ENCODE measurements at places on chromosomes 2 and 18. TPM values are rescaled to one million over a fixed set of nuclear protein-coding genes. Genes with fewer than 3 reads are reported as not detected.
A peak's percentile ranks its signal among the peaks of the same experiment; 100 is the strongest.

- no peak overlapping the region for H3K27ac ChIP-seq
- H3K4me3 ChIP-seq = no peak overlapping the region
- DNase-seq = no peak
- no peaks in the 10 kb centered on the region for H3K27me3 ChIP-seq
- no peaks in the 10 kb centered on the region for H3K36me3 ChIP-seq
Measured at GRCh38 chr2:227117027-227117426, 47.0 kb downstream of the COL4A4 start.

The CCDC85A gene
- 1.0 TPM for polyA plus RNA-seq

The RABL2A gene
- polyA plus RNA-seq = 35.8 TPM

The OTOS gene
- polyA plus RNA-seq = not detected

DNA sequence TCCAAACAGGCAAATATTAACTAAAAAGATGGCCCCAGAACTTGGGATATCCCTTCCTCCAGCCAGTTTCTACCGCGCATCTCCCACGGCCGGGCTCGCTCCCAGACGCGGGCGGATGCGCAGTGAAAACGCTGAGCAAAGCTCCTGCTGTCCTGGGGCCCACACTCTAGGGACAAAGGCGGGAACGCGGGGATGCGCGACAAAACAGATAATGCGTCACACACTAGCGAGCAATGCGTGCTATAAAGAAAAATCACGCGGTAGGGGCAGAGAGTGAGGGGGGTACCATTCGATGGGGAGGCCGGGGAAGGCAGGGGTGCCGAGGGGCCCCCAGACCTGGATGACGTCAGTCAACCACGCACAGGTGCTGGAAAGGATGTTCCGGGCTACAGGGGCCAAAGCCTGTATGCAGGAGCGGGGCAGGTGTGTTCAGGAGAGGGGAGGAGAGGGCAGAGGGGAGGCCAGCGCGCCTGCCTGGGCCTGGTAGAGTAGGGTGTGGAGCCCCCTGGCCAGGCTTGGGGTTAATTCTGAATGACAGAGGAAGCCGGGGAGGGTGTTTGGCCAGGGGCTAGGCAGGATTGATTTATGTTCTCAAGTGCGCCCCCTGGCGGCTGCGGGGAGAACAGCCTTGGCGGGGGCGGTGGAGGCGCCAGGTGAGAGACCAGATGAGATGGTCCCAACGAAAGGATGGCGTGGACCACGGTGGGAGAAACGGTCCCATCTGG is 14.9 kb upstream of the ITM2C start:
- no peak overlapping the region for H3K4me3 ChIP-seq
- H3K36me3 ChIP-seq = no peaks in the 10 kb centered on the region
- no peak for DNase-seq
- no peak overlapping the region for H3K27ac ChIP-seq

DNA sequence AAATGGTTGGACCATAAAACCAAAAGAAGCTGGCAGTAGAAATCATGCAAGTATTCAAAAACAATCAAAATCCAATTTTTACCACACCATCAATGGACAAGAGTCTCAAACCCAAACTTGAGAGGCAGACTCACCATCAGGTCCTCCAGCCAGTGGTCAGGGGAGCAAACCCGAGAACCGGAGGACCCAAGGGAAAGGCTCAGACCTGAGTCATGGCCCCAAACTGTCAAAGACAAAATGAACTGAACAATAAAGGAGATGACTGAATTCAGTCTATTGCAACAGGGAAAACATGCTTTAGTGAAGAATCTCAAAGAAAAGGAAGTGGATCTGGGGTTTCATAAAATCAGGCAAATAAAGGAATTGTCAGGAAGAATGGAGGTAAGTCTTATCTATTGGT is 150.7 kb upstream of the MGAT5 start:
- no peak overlapping the region for H3K27ac ChIP-seq
- H3K4me1 ChIP-seq = no peaks in the 10 kb centered on the region
- H3K4me3 ChIP-seq = no peak overlapping the region
- no peak for DNase-seq
- no peaks in the 10 kb centered on the region for H3K36me3 ChIP-seq

- no peak for DNase-seq
- H3K4me1 ChIP-seq = no peaks in the 10 kb centered on the region
- H3K27ac ChIP-seq = no peak overlapping the region
- no peak overlapping the region for H3K4me3 ChIP-seq
- H3K36me3 ChIP-seq = no peaks in the 10 kb centered on the region
Measured at GRCh38 chr2:220795705-220796104, 776.4 kb downstream of the EPHA4 start.

GRCh38 chr2:66456183-66457041 is 21.5 kb downstream of the MEIS1 start:
- DNase-seq = no peak
- H3K4me3 ChIP-seq = no peak overlapping the region
- H3K36me3 ChIP-seq = peaks cover 19% of the 10 kb centered on the region
- H3K27ac ChIP-seq = no peak overlapping the region
- no peaks in the 10 kb centered on the region for H3K27me3 ChIP-seq
- no peaks in the 10 kb centered on the region for H3K4me1 ChIP-seq

GRCh38 chr2:46825939-46826568 is 89.6 kb downstream of the MCFD2 start:
- no peak overlapping the region for H3K27ac ChIP-seq
- no peaks in the 10 kb centered on the region for H3K27me3 ChIP-seq
- DNase-seq = no peak
- H3K36me3 ChIP-seq = no peaks in the 10 kb centered on the region
- no peak overlapping the region for H3K4me3 ChIP-seq

The CERKL gene
- polyA plus RNA-seq = 7.6 TPM

GRCh38 chr2:203534621-203535077 is 452 bp downstream of the RAPH1 start:
- peaks cover 6% of the 10 kb centered on the region for H3K4me1 ChIP-seq
- H3K4me3 ChIP-seq = peak overlapping the region; percentile 97
- DNase-seq = no peak
- H3K27ac ChIP-seq = peak overlapping the region; percentile 95
- H3K36me3 ChIP-seq = no peaks in the 10 kb centered on the region
- H3K27me3 ChIP-seq = no peaks in the 10 kb centered on the region

The IL36G gene
- 0.51 TPM for polyA plus RNA-seq

GRCh38 chr2:162295009-162295408 is 23.5 kb downstream of the IFIH1 start:
- H3K4me1 ChIP-seq = peaks cover 4% of the 10 kb centered on the region
- H3K4me3 ChIP-seq = no peak overlapping the region
- H3K27me3 ChIP-seq = no peaks in the 10 kb centered on the region
- no peak overlapping the region for H3K27ac ChIP-seq
- DNase-seq = no peak

DNA sequence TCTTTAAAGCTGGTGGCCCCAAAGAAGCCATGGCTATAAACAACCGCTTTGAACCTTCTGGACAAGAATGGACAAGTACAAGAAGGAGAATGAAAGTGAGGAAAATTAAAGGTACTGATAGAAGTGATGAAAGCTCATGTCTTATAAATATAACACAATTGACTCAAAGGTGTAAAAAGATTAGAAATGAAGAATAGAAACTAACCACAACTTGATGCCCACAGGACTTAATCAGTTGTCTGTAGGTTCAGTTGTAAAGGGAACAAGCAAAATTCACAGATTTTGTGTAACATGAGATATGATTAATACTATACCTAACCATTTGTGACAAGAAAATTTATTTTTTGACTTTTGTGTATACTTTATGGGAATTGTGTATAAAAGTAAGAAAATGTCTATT is 135.7 kb downstream of the NUP35 start:
- H3K4me1 ChIP-seq = no peaks in the 10 kb centered on the region
- no peaks in the 10 kb centered on the region for H3K36me3 ChIP-seq
- no peak overlapping the region for H3K4me3 ChIP-seq
- DNase-seq = no peak
- H3K27me3 ChIP-seq = no peaks in the 10 kb centered on the region

The SNED1 gene
- polyA plus RNA-seq = 6.6 TPM

The GPR35 gene
- polyA plus RNA-seq = 118 TPM

GRCh38 chr2:27204566-27204965 is 7.3 kb upstream of the ATRAID start:
- H3K27ac ChIP-seq = no peak overlapping the region
- H3K4me3 ChIP-seq = no peak overlapping the region
